Activated T-helper 1 cell treated with Interleukin-2 at 50 U/mL for 16 hours (primary cell): ENCODE measurements at places on chromosomes 4 and X.

DNA sequence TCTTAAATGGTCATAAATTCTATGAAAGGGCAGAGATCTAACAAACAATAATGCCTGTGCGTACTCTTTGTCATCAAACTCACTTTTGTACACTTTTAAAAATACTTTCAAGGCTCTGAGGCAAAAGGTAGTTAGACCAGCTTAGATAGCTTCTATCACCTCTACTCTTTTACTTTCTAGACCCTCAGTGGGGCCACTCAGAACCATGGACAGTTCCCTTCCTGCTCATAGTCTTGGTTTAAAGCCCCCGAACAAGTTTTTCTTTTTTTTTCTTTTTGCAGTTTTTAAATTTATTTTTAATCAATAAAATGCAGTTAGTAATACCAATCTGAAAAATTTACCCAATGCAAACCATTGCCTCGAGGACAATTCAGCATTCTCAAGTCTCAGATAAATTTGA is 460.5 kb upstream of the CNKSR2 start:
- no peak for DNase-seq

- no peak for DNase-seq
Measured at GRCh38 chr4:10053635-10054453, 32.5 kb upstream of the SLC2A9 start.

GRCh38 chrX:5644776-5645175 is 583.9 kb downstream of the NLGN4X start:
- DNase-seq: no peak

GRCh38 chr4:30957706-30958105 is 237.5 kb downstream of the PCDH7 start:
- DNase-seq: no peak

- no peak for DNase-seq
Measured at GRCh38 chr4:40843696-40844095, 93.9 kb downstream of the NSUN7 start.

- DNase-seq: no peak
Measured at GRCh38 chr4:73451404-73451803, 15.4 kb downstream of the AFP start.
